ENCODE measurements at places on chromosomes 7 and 10.

- DNase-seq = no peak
Measured at GRCh38 chr10:128007056-128007455, 100.2 kb downstream of the PTPRE start.

- no peak for DNase-seq
Measured at GRCh38 chr7:94368371-94368791, 26.3 kb upstream of the COL1A2 start.

DNA sequence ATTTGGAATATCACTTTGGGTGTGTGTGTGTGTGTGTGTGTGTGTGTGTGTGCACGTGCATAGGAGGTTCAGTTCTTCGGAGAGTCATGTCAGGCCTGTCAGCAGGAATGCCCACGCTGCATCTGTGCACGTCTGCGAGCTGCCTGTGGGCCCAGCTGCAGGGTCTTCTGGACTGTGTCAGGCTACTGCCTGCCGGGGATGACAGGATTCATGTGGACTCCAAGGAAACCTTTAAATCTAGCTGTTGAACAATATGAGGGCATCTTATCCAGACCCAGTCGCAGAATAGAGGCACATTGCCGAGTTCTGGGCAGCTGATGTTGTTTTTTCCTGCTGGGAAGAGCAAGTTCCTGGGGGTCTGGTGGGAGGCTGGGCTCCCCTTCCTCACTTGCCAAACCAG lies 19.0 kb downstream of the AQP1 start:
- no peak for DNase-seq

- no peak for DNase-seq
Measured at GRCh38 chr10:29379208-29379607, 90.3 kb downstream of the LYZL1 start.

DNA sequence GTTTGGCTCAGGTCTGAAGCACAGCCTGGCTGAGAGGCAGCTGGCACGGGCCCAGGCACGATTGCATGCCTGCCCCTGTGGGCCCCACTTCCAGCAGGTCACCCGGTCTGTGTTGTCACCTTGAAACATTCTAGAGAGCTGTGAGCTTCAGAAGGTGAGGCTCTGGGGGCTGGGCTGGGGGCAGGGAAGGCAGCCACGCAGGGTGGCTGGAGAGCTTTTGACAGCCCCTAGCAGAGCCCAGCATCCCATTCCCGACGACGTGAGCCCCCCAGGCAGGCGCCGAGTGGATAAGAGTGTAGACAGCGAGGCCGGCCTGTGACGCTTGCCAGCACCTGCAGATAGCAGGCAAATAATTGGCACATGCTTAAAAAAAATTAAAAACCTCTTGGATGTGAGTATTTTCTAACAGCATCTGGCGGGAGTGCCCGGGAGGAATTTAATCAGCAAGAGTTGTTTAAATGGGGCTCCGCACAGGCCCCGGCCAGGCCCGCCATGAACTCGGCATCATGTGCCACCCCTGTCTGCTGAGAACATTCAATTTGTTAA lies 212.0 kb upstream of the TBX20 start:
- no peak for DNase-seq

GRCh38 chr10:44322137-44322536 lies 62.8 kb downstream of the CXCL12 start:
- no peak for DNase-seq

All from activated CD4-positive, alpha-beta T cell treated with anti-CD3 and anti-CD28 coated beads, Interleukin-2, amount 50 U/mL, for 1 hour (primary cell).